ENCODE measurements at places on chromosomes 6 and 20.

GRCh38 chr6:133724726-133725125 is 164.2 kb upstream of the TCF21 start:
- no peak for DNase-seq

- DNase-seq = no peak
These were observed 397.3 kb upstream of the NRSN1 start for GRCh38 chr6:23728707-23729106.

DNA sequence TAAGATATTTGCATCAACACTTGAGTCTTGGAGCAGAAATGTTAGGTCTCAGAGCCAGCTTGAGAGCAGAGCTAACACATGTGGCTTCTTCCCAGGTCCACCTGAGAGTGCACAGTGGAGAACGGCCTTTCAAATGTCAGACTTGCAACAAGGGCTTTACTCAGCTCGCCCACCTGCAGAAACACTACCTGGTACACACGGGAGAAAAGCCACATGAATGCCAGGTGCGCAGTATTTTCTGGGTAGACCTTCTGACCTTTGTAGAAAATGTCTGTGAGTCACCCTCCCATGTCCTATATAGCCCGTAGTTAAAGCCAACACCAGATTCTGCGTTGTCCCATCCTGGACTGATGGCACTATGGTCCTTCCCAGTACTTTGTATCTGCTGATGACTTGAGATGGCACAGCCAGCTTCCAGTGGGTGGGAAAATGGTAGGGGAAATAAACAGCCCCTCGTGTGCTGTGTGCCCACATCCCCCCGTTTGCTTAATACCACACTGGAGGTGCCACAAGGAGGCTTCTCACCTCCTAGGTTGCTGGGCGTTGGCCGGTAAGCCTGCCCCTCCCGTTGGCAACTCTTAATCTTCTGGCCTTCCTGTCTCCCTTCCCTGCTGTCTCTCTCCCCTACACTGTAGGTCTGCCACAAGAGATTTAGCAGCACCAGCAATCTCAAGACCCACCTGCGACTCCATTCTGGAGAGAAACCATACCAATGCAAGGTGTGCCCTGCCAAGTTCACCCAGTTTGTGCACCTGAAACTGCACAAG is 20.3 kb downstream of the PRDM1 start:
- no peak for DNase-seq

GRCh38 chr20:7520361-7520760 is 419.9 kb downstream of the HAO1 start:
- no peak for DNase-seq

DNA sequence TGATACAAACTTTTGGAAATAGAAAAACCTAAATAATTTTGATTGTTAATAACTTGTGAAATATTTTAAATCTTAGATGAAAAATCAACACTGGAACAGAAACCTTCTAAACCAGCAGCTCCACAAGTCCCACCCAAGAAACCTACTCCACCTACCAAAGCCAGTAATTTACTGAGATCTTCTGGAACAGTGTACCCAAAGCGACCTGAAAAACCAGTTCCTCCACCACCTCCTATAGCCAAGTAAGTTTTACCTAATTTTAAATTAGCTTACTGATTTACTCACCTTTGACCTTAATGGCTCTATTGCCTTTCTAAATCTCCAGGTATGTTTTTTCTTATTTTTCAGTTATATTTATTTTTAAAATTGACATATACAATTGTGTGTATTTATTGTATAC is 102.6 kb upstream of the ADGRF4 start:
- no peak for DNase-seq

DNA sequence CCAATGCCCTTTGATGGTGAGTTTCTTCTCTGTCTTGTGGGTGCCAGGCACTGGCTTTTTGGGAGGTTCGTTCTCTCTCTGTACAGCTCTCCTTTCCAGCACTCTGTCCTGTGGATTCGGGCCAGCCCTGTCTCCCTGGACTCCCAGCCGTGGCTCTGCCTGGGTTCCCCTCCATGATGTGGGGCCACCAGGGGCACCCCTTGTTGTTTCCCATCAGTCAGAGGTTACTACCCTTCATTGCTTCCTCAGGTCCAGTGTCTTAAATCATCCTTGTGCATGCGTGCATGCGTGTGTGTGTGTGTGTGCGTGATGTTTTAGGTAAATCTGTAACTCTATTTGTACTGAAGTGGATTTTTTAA is 40.5 kb downstream of the DYNLT1 start:
- no peak for DNase-seq

DNA sequence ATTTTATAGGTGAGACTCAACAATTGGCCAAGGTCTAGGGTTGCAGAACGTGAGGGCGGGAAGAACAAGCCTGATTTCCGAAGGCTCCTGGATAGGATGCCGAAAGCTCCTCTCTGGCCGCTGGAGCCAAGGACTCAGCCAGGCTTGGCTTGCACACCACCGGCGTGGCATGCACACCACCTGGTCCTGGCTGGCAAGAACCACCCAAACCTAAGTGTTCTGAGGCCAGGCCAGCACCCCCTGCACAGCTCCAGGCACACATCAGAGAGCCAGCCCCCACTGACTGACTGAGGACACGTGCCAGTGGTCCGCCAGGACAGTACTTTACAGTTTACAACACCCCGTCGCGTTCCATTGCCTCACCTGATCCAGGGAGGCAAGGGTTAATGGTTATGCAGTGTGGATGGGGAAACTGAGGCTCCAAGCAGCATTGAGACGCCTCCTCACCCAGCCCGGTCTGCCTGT is 414 bp downstream of the TGM2 start:
- no peak for DNase-seq

DNA sequence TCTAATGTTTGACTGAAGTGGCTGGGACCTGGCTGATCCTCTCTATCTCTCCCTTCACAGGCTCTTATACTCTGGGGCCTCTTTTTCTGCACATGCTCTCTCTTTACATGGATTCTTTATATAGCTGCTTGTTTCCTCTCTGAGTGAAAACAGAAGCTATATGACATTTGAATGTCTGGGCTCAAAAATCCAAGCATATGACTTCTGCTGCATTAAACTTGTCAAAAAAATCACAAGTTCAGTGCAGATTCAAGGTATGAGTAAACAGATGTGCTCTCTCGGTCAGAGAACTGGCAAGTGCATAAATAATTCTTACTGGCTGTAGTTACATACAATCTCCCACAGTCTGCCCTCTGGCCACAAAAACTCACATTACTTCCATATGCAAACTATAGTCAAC is 96.6 kb downstream of the LCA5 start:
- no peak for DNase-seq

GRCh38 chr6:88246654-88247053 is 80.5 kb upstream of the CNR1 start:
- DNase-seq = no peak

DNA sequence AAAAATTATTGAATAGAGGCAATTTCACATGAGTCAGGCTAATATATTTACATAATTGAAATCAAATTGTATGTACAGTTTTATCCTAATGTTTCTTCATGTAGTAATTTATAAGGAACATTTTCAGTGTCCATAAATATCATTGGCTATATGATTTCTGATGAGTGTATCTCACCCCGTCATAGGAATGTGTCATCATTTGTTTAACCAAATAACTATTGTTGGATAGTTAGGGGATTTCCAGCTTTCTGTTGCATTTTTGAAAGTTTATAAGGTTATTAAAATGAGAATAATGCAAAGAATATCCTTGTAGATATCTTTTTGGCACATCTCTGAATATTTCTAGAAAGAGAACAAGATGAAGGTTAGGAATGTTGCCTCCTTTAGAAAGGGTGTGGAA is 39.0 kb downstream of the SYTL3 start:
- no peak for DNase-seq

DNA sequence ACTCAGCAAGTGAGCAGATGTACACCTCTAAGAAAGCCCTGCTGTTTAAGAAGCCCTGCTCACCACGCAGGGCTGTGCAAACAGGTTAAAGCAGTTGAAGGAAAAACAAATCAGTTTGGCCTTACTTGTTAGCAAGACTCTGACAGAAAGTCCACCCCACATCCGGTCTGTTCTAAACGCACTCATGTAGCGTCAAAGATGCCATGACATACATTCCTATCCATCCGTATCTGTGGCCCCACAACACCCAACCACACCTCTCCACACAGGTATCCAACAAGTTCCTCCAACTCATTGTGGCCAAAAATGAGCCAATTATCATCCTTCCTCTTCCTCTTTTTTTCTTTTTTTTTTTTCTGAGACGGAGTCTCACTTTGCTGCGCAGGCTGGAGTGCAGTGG is 22.8 kb upstream of the RAB22A start:
- no peak for DNase-seq

GRCh38 chr20:46937533-46938226 is 43.0 kb downstream of the EYA2 start:
- DNase-seq = no peak

DNA sequence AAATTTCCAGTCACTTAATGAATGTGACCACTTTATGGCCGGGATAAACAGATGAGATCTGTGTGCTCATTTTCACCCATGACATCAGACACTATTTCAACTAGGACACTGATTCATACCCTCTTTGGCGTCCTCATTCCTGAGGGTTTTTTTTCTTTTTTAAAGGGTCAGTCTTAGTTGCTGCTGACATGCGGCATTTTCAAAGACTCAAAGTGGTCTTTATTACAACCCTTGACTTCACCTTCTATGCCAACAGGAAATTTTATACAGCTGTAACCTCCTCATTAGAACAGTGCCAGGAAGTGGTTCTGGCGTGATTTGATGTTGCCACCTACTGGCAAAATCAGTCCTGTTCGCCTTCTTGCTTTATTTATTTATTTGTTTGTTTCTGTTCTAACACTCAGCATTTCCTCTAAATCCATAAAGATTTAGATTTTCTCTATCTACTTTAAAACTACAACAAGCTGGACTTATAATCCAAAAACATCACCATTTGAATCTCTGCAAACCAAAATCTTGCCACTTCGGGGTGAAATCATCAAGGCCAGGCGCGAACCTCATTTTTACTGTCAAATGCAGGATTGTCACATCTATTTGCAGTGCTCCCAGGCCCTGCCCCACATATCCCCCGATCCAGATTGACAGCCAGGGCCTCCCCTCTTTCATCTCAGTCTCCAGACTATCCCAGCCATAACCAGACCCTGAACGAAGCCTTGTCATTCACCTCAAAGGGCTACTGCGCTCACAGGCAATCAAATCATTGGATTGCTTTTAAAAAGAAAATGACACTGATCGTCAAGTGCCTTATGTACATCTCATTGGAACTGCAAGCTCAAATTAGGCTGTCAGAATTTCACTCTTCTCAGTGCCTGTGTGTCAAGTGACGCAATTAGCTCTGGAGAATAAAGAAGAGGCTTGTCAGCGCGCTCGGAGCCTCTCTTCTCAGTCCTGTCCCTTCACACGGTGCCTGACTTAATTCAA is 77.5 kb downstream of the C6orf118 start:
- DNase-seq = no peak

DNA sequence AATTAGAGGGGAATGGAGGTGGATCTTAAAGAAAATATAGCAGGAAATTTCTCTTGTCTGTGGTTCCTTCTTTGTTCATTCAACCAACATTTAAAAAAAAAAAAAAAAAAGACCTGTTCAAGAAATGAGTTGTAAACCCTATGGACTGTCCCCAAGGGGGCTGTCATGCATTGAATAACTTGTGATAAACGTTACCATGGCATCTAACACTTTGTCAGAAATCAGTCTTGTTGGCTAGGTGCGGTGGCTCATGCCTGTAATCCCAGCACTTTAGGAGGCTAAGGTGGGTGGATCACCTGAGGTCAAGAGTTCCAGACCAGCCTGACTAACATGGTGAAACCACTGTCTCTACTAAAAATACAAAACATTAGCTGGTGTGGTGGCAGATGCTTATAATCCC is 381.7 kb downstream of the BCKDHB start:
- no peak for DNase-seq

DNA sequence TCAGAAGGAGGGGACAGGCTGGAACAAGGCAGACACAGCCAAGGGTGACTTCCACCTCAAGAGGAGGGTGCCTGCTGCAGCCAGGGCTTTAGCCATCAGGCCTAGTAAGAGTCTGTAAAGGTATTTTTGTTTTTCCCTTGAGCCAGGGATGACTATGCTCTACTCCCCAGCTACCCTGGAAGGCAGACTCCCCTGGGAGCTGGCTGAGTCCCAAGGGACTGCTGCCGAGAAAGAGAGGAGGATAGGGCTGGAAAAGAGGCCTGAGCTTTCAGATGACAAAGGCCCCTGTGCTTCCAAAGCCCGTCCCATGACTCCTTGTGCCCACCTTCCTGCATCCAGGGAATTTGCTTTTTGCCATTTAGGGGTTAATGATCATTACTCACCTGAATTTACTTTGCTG is 14.0 kb upstream of the GSTA4 start:
- DNase-seq = no peak

GRCh38 chr20:59039233-59039632 is 3.4 kb downstream of the PRELID3B start:
- no peak for DNase-seq

DNA sequence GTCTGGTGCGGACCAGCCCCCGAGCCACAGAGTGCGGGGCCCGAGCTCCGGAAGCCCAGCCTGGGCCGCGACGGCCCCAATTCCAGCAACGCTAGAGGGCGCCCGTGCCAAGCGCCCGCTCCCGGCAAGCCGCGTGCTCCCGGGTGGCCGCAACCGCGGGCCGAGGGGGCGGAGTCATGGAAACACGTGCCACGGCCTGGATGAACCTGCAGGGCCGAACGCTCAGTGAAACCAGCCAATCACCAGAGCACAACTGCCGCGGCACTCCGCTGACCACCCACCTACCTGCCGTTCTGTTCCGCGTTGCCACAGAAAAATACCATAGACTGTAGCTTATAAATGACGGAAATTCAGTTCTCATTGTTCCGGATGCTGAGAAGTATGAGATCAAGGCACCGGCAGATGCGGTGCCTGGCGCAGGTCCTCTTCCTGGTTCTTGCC is 85.7 kb upstream of the FOXC1 start:
- peak; percentile 78 for DNase-seq

DNA sequence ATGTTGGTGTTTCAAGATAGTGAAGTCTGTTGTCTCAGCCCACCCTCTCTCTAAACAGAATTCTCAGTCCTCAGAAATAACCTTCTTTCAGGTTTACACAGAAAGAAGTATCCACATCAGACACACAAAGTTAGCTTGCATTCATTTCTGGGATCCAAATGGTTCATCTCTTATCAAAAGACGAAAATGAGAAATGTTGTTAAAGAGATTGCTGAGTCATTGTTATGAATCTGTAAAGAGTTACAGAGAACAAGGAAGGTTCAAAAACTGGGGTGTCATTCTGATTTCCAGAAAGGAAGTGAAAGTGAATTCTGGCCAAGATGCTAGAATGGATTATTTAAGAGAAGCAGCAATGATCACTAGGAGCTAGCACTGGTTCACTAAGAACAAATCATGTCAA is 90.5 kb upstream of the ATXN1 start:
- DNase-seq = peak; percentile 41

GRCh38 chr6:154111025-154111424 is 72.0 kb downstream of the OPRM1 start:
- no peak for DNase-seq

GRCh38 chr6:152271776-152272464 is 365.2 kb downstream of the SYNE1 start:
- peak; percentile 50 for DNase-seq

- DNase-seq = no peak
These were observed 5.8 kb downstream of the STX7 start for GRCh38 chr6:132506869-132507808.

Measured in activated CD4-positive, alpha-beta T cell treated with anti-CD3 and anti-CD28 coated beads, Interleukin-2, amount 50 U/mL, for 16 hours (primary cell).